ENCODE measurements at places on chromosomes 3 and 15. TPM values are rescaled to one million over a fixed set of nuclear protein-coding genes. Genes with fewer than 3 reads are reported as not detected.
A peak's percentile ranks its signal among the peaks of the same experiment; 100 is the strongest.

The ZNF80 gene
- not detected for total RNA-seq

The BCL2A1 gene
- total RNA-seq = not detected

The CNTN4 gene
- 6.9 TPM for total RNA-seq

The SNTN gene
- total RNA-seq = not detected

The GNB4 gene
- 87.2 TPM for total RNA-seq

The PLCD1 gene
- total RNA-seq = 15.5 TPM

The GHRL gene
- total RNA-seq = 0.32 TPM

The SOX14 gene
- not detected for total RNA-seq

The SLC27A2 gene
- under 0.01 TPM for total RNA-seq

DNA sequence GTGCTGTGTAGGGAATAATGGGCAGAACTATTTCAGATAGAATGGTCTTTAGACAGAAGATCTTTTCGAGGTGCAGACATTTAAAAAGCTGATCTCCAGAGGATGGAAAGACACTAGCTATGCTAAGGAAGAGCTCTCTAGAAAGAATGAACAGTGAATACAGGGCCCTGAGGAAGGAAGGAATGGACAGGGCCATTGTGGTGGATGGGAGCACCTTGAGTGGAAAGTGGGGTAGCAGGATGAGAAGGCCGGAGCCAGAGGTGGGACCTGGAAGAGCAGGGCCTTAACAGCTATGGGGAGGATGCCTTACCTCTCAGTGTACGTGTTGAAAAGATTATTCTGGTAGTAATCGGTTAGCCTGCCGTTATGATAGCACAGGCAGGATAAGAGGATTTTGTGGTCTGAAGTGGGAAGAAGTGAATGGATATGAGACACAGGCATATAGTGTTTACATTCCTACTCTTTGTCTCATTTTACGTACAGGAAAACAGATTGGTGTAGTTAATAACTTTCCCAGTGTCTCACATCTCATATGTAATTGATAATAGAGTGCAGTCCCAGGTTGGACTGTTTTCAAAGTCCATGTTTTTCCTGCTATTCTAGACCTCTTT lies 172.4 kb downstream of the KLHL25 start:
- peak; percentile 85 for DNase-seq

- DNase-seq = peak; percentile 52
These were observed 163.7 kb downstream of the TCF12 start for GRCh38 chr15:57082054-57082728.

DNA sequence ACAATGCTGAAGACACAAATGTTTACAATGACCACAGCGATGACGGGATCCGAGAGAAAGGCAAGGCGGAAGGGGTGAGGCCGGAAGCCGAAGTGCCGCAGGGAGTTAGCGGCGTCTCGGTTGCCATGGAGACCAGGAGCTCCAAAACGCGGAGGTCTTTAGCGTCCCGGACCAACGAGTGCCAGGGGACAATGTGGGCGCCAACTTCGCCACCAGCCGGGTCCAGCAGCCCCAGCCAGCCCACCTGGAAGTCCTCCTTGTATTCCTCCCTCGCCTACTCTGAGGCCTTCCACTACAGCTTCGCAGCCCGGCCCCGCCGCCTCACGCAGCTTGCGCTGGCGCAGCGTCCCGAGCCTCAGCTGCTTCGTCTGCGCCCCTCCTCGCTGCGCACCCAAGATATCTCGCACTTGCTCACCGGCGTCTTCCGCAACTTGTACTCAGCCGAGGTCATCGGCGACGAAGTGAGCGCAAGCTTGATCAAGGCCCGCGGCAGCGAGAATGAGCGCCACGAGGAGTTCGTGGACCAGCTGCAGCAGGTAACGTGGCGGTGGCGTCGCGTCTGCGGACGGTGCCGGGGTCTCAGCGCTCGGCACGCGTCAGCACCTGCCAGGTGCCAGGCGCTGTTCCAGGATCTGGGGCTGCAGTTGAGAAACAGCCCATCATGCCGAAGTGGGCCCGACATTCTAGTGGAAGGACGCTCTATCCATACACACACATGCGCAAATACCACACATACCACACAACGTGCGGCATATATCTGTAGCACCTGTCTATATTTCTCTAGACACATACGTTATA lies at the start of gene DLEC1:
TSS of gene DLEC1 (plus strand) at position 108 of the 798 bp plus-strand sequence. CDS start at position 126, 18 bp downstream.
- DNase-seq = peak; percentile 55

- DNase-seq = no peak
These were observed 2.0 kb downstream of the PXYLP1 start for GRCh38 chr3:141233457-141234161.

GRCh38 chr15:79886124-79886523 lies 10.7 kb downstream of the MTHFS start:
- DNase-seq = peak; percentile 69

GRCh38 chr3:88061746-88062145 lies 2.7 kb downstream of the ZNF654 start:
- peak; percentile 9 for DNase-seq

- no peak for DNase-seq
These were observed 58.9 kb downstream of the ZNF621 start for GRCh38 chr3:40583691-40584090.

GRCh38 chr3:18201315-18201714 lies 223.8 kb downstream of the SATB1 start:
- no peak for DNase-seq

DNA sequence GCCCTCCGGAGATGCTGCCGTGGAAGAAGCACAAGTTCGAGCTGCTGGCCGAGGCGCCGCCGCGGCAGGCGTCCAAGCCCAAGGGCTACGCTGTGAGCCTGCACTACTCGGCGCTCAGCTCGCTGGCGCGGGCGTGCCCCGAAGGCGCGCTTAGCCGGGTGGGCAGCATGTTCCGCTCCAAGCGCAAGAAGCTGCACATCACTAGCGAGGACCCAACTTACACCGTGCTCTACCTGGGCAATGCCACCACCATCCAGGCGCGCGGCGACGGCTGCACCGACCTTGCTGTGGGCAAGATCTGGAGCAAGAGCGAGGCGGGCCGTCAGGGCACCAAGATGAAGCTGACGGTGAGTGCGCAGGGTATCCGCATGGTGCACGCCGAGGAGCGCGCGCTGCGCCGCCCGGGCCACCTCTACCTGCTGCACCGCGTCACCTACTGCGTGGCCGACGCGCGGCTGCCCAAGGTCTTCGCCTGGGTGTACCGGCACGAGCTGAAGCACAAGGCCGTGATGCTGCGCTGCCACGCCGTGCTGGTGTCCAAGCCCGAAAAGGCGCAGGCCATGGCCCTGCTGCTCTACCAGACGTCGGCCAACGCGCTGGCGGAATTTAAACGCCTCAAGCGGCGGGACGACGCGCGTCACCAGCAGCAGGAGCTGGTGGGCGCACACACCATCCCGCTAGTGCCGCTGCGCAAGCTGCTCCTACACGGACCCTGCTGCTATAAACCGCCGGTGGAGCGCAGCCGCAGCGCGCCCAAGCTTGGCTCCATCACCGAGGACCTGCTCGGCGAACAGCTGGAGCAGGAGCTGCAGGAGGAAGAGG lies 1.3 kb downstream of the FAM43A start:
- peak; percentile 55 for DNase-seq

DNA sequence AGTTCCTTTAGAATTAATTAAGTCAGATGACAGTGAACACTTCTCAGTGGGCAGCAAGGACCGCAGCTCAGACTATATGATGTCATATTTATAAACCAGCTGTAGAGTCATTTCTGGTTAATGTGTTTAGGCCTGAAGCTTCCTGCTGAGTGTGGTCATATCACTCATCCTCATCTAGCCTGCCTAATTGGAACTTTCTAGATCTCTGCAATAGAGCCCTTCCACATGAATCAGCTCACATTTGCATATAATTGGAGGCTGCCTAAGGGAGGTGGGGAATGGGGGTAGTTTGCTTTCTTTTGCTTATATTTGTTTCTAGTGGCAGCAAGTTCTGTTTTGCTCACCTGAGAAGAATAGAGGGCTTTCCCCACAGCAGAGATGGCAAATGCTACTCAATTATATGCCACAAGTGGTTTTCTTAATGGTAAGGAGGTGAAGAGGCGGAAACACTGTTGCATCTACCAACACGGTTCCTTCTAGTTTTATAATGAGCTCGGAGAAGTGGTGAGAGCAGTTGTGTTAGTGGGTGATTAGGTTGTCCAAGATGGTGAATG lies 148.1 kb downstream of the KLHL25 start:
- DNase-seq = peak; percentile 57

- no peak for DNase-seq
These were observed 19.3 kb upstream of the ANXA2 start for GRCh38 chr15:60417112-60417511.

DNA sequence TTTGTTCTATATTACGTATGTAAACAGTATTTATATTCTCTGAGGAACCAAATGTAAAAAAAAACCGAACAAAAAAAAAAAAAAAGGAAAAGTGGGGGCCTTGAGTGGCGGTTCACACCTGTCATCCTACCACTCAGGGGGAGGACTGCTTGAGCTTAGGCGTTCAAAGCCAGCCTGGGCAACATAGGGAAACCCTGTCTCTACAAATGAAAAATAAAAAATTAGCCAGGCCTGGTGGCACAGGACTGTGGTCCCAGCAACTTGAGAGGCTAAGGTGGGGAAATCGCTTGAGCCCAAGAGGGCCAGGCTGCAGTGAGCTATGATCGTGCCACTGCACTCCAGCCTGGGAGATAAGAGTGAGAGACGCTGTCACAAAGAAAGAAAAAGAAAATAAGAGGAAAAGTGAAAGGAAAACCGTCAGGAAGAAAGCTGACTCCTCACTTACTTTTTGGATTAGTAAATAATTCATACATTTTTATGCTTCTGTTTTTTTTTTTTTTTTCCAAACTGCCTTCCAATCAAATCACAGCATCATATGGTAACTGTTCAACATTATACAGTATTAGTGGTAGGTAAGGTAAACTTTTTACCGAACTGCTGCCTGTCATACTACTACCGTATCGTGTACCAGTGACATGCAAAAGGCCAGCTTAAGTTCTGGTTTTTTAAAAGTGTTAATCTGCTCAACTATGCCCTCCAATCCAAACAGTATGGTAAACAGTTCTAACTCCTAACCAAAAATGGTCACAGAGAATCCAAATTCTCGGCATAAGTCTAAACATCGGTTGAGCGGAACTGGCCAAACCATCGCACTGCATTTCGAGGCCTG lies 1.2 kb downstream of the PHC3 start:
- DNase-seq = peak; percentile 40

DNA sequence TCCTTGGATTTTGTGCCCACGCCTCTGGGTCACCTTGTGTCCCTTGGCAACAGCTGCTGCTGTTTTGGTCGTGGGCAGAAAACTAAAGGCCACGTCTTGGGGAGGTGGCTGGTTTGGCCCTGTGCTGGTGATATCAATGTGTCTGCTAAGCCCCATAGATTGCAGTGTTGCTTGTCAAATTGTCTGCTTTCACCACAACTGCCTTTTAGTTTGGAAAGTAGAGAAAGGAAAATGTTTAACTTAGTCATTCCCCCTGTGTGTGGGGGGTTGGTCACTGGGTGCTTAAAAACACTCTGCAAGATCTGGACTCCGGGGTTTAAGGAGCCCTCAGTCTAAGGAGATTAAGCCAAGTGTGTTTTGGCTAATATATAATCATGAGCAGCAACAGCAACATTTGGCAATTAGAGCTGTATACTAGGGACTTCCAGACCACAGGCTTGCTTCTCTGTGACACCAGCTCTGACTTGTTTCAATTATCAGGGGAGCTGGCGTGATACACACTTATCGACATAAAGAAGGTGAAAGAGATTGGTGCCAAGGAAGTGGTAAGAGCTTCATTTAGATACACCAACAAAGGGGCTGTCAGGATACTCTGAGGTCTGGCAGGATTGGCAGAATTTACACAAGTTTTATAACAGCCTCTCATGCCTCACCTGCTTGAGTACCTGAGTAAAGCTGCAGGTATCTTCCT lies 3.5 kb downstream of the SMAD3 start:
- DNase-seq = peak; percentile 74

DNA sequence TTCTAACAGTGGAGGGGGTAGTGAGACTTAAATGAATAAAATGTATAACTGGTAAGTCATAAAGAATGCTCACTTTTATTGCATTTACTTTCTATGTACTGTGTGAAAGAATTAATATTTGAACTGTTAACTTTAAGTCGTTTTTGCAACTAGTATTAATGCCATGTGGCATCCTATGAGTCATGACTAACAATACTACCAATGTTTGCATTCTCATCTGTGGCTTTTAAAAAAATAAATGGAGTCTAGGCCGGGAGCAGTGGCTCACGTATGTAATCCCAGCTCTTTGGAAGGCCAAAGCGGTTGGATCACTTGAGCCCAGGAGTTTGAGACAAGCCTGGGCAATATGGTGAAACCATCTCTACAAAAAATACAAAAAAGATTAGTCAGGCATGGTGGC lies 5.2 kb downstream of the C3orf49 start:
- peak; percentile 29 for DNase-seq

DNA sequence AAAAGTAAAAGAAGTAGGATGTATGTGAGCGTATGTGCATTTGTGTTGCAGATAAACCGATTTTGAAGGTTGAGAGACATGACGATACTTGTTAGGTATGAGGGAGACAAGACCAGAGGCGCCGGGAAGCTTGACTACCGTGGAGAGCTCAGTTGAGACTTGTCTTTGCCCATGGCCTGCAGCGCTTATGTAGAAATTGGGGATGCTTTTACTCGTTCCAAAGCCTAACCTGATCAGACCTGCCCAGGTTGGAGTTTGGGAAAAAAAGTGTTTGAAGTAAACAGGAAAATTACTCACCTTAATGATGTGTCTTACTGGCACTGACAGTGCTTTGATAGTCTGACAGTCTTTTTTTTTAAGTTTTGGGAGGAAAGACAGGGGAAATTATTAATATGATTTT lies 202.8 kb downstream of the TP63 start:
- no peak for DNase-seq

DNA sequence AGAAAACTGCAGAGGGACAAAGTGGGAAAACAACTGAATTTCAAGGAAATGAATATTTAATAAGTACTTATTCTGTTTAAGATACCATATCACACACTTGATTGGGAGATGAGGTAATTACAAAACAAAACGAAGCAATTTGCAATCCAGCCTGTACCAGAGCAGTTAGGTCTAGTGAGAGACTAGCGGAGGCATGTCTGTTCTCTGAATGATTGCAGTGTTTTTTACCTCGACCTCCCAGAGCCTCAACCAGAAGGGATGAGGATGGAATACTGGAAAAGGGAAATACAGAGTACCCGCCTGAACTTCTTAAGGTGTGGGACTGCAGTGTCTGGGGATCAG lies 59.5 kb downstream of the PIK3CB start:
- peak; percentile 35 for DNase-seq

DNA sequence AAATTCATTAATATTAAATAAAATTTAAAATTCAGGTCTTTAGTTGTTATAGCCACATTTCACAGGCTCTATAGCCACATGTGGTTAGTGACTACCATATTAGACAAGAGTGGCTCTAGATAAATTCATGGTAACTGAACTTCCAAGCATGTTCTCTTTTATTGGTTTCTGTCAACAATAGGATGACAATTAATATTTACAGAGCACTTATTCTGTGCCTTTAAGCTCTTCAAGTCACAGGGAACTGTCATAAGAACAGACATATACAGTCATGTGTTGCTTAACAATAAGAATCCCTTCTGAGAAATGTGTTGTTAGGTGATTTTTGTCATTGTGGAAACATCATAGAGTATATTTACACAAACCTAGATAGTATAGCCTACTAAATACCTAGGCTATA lies 38.8 kb upstream of the SLC25A36 start:
- DNase-seq = no peak

DNA sequence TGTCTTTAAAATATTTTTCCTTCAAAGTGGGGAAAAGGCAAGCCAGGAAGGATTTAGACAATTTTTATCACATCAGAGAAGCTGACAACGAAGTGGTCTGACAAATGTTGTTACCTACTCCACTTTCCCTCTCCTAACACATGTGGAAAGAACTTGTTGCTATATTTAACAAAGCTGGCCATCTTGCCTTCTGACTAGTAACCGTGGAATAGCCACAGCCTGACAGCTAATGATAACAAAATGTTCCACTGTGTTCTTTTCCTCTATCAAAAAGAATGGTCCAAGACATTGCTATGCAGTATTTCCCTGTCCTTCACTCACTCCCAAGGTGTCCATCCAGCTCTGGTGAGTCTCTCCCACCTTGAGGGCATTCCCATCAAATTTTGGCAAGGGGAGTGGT lies 481.4 kb upstream of the THBS1 start:
- DNase-seq = no peak

Data from fibroblast of villous mesenchyme (primary cell).